ENCODE measurements at places on chromosomes 5 and 9. TPM values are rescaled to one million over a fixed set of nuclear protein-coding genes. Genes with fewer than 3 reads are reported as not detected.

DNA sequence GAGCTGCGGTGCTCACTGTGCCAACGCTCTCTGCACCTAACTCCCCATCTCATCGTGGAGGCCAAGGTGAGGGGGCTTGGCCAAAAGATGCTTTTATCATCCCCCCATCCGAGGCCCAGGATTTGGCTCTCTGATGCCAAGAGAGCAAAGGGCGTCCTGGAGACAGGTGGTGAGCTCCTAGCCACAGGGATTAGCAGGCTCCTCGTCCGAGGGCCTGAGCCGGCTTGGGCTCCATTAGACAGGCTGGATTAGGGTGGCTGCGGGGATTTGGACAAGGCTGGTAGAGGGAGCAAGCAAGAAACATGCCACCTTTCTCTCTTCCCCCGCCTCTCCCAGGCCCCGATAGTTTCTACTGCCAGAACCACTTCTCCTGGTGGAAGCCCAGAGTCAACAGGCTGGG, 1.0 kb upstream of the GRM6 start:
- no peak for DNase-seq

DNA sequence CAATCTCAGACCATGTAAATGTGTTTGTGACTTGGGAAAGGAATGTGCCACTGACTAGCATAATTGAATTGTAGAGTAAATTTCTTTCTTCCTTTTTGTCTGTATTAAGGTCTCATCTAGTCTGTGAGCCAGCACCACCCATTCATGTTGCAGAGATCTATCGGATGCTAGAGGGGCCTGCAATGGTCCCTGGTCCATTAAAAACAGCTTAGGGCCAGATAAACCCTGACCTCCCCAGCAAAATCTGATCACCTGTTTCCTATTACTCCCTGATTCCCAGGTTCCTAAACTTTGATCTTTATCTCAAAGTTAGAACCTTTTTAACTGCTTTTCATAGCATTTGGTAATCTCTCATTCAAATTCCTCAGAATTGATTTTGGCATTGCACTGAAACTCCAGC, 174.5 kb upstream of the POC5 start:
- DNase-seq: no peak

- DNase-seq: no peak
Measured at GRCh38 chr9:36828611-36829013, 205.5 kb downstream of the PAX5 start.

CCNO gene
- 0.32 TPM for total RNA-seq

SLCO6A1 gene
- total RNA-seq: not detected
